ENCODE measurements at places on chromosomes 7 and 10. TPM values are rescaled to one million over a fixed set of nuclear protein-coding genes. Genes with fewer than 3 reads are reported as not detected.

The LIPJ gene
- total RNA-seq, result not detected

The PVRIG gene
- not detected for total RNA-seq

The VENTX gene
- not detected for total RNA-seq

The KCND2 gene
- not detected for total RNA-seq

The OR2A12 gene
- total RNA-seq, result not detected

The GSTO2 gene
- total RNA-seq, result 1.4 TPM

The SH2D4B gene
- total RNA-seq, result not detected

The STAMBPL1 gene
- total RNA-seq, result 35.9 TPM

The COL17A1 gene
- total RNA-seq, result 3.8 TPM

The SPDYE11 gene
- not detected for total RNA-seq

The ANKRD7 gene
- total RNA-seq, result not detected

The CPN1 gene
- total RNA-seq, result 0.20 TPM

The BBIP1 gene
- total RNA-seq, result 35.2 TPM

The SPDYE9 gene
- total RNA-seq, result not detected

The TFEC gene
- 0.10 TPM for total RNA-seq

All from A549 treated with CpdA at 1 μM for 4 hours (cell line).